Pulmonary artery endothelial cell (primary cell): ENCODE measurements at places on chromosomes 7 and 10. TPM values are rescaled to one million over a fixed set of nuclear protein-coding genes. Genes with fewer than 3 reads are reported as not detected.

The MTERF1 gene
- total RNA-seq: 7.6 and 11.0 TPM in 2 replicates

The DRGX gene
- total RNA-seq: not detected in 2 replicates

The EN2 gene
- 0.04 TPM in 1 of 2 replicates, not detected in the other for total RNA-seq

The DDC gene
- total RNA-seq: not detected in 2 replicates

The PRKAR2B gene
- 75.2 and 84.7 TPM in 2 replicates for total RNA-seq

The ARMH3 gene
- 7.1 and 9.7 TPM in 2 replicates for total RNA-seq

The GALNT11 gene
- 33.4 and 37.8 TPM in 2 replicates for total RNA-seq

The NPFFR1 gene
- total RNA-seq: not detected in 2 replicates

The SFRP5 gene
- total RNA-seq: not detected in 2 replicates

The HELLS gene
- 44.5 and 69.5 TPM in 2 replicates for total RNA-seq

The MNX1 gene
- total RNA-seq: not detected in 2 replicates

The IFIT1B gene
- not detected in 2 replicates for total RNA-seq

The CYP3A7 gene
- total RNA-seq: not detected in 2 replicates

The SFTPA1 gene
- total RNA-seq: not detected in 2 replicates

The PHKG1 gene
- total RNA-seq: 0.46 and 0.59 TPM in 2 replicates

The SFMBT2 gene
- 0.14 and 0.20 TPM in 2 replicates for total RNA-seq

The FRMD4A gene
- 80.0 and 95.3 TPM in 2 replicates for total RNA-seq

The FOXP2 gene
- total RNA-seq: 0.11 TPM in 1 of 2 replicates, not detected in the other

The STOX1 gene
- total RNA-seq: 0.11 and 0.13 TPM in 2 replicates

The MICALL2 gene
- total RNA-seq: 11.0 and 12.9 TPM in 2 replicates

The GSTO2 gene
- 0.25 and 0.33 TPM in 2 replicates for total RNA-seq

The OR2A1 gene
- total RNA-seq: 0.07 TPM in 1 of 2 replicates, not detected in the other

The SPDYE2B gene
- not detected in 2 replicates for total RNA-seq

The HEPACAM2 gene
- total RNA-seq: 0.07 TPM in 1 of 2 replicates, not detected in the other

The TMUB1 gene
- total RNA-seq: 18.0 and 19.6 TPM in 2 replicates

The ATOH7 gene
- total RNA-seq: not detected in 2 replicates

The AOC1 gene
- total RNA-seq: not detected in 2 replicates

The SPDYE11 gene
- total RNA-seq: not detected in 2 replicates

The EPHA1 gene
- under 0.01 and 0.07 TPM in 2 replicates for total RNA-seq

The PPP1R3A gene
- not detected in 2 replicates for total RNA-seq

The CCDC136 gene
- 2.7 and 4.5 TPM in 2 replicates for total RNA-seq

The UPK3B gene
- total RNA-seq: not detected in 2 replicates

The INA gene
- total RNA-seq: 0.13 and 0.18 TPM in 2 replicates
